RPMI7951 (cell line): ENCODE measurements at places on chromosomes 5 and 9. TPM values are rescaled to one million over a fixed set of nuclear protein-coding genes. Genes with fewer than 3 reads are reported as not detected.
A peak's percentile ranks its signal among the peaks of the same experiment; 100 is the strongest.

DNA sequence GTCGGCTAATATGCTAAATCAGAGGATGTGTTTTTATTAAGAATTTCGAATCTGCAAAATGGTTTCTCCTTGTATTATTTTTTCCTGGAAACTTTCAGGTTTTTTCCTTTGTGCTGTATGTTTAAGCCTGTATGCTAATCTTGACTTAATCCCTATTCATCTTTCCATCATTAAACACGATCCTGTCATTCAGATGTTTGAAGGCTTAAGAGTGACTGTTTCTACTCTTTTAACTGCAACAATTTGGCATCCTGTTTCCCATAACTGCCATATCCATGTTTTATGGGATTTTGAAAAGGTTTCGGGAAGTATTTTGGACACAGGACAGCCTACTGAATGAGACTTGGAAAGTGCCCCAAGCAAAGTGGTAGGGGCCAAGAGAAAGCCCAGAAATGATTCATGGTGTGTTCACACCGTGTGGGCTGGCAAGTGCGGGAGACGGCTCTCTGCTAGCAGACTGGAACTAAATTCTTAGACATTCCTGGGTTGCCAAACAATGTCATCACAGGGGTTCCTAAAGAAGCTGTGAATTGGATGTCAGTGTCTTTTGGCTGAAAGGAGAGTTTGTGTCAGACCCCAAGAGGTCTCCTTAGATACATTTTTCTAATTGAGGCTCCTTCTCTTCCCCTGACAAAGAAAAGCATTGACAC, 125.4 kb upstream of the ADAMTS16 start:
- DNase-seq = peak; percentile 96

- peak; percentile 63 for DNase-seq
These were observed 22.6 kb downstream of the TGFBR1 start for GRCh38 chr9:99127356-99128132.

ADCY2 gene
- under 0.01 TPM in 1 of 2 replicates, not detected in the other for total RNA-seq

LECT2 gene
- total RNA-seq = not detected in 2 replicates

DNA sequence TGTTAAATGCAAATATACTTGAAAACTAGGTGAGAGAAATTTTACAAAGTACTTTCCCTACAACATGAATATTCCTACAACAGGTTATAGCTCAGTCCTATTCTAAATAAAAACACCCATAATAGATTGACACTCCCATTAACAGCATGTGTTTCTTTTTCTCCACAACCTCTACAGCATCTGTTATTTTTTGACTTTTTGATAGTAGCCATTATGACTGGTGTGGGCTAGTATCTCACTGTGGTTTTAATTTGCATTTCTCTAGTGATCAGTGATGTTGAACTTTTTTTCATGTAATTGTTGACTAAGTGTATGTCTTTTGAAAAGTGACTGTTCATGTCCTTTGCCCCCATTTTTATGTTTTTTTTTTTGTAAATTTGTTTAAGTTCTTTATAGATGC, 1506.1 kb upstream of the CDH9 start:
- DNase-seq = no peak

FST gene
- 1.2 and 1.6 TPM in 2 replicates for total RNA-seq

IFNA13 gene
- not detected in 2 replicates for total RNA-seq

DNA sequence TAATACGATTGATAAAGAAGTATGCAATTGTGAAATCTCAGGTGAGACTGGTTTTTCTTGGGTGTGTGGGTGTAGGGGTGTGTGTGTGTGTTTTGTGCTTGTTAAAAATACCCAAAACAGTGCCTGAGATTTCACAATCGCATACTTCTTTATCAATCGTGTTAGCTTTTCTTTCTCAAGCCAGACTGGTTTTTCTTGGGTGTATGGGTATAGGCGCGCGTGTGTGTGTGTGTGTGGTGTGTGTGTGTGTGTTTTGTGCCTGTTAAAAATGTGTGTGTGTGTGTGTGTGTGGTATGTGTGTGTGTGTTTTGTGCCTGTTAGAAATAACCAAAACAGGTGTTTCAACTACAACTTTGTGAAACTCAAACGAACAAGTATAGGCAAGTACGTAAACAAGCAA, 53.7 kb downstream of the CERT1 start:
- no peak for DNase-seq

MZB1 gene
- not detected in 2 replicates for total RNA-seq

- DNase-seq = peak; percentile 41
These were observed 3.7 kb downstream of the HABP4 start for GRCh38 chr9:96453625-96454024.

GRCh38 chr9:137590469-137591383, at the start of gene ZMYND19:
TSS of gene ZMYND19 (minus strand) at chr9:137590512. CDS start at chr9:137590263, 249 bp downstream.
- peak; percentile 80 for DNase-seq

DNA sequence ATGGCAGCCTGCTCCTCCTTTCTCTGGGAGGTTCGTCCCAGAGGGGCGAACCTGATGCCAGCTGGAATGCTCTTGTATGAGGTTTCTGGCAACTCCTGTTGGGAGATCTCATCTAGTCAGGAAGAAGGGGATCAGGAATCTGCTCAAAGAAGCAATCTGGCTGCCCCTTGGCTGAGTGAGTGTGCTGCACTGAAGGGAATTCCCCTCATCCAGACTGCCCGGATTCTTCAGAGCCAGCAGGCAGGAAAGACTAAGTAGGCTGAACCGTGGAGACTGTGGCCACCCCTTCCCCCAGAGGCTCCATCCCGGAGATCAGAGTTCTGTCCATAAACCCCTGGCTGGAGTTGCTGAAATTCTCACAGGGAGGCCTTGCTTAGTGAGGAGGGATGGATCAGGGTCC, 476.0 kb downstream of the CSNK1G3 start:
- no peak for DNase-seq

- no peak for DNase-seq
These were observed 119.7 kb downstream of the ZNF462 start for GRCh38 chr9:106982636-106983035.

NPM1 gene
- 785 and 796 TPM in 2 replicates for total RNA-seq

DNA sequence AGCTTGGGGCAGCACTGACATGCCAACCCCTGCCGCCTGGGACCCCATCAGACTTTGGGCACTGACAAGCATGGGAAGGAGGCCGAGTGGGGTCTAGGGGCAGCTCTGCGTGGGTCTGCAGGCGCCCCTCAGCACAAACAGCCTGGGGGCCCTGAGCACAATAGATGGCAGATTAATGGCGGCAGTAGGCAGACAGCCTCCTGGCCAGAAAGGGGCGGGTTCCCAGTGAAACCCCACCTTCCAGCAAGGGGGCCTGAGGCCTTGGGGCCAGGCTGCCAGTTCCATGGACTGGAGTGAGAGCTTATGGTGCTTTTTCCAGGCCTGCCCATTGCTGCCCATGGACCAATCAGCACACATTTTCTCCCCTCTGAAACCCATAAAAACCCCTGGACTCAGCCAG, 2031.2 kb downstream of the EFNA5 start:
- DNase-seq = no peak

SLIT3 gene
- 0.72 and 1.3 TPM in 2 replicates for total RNA-seq

FAM153A gene
- not detected in 2 replicates for total RNA-seq

DNA sequence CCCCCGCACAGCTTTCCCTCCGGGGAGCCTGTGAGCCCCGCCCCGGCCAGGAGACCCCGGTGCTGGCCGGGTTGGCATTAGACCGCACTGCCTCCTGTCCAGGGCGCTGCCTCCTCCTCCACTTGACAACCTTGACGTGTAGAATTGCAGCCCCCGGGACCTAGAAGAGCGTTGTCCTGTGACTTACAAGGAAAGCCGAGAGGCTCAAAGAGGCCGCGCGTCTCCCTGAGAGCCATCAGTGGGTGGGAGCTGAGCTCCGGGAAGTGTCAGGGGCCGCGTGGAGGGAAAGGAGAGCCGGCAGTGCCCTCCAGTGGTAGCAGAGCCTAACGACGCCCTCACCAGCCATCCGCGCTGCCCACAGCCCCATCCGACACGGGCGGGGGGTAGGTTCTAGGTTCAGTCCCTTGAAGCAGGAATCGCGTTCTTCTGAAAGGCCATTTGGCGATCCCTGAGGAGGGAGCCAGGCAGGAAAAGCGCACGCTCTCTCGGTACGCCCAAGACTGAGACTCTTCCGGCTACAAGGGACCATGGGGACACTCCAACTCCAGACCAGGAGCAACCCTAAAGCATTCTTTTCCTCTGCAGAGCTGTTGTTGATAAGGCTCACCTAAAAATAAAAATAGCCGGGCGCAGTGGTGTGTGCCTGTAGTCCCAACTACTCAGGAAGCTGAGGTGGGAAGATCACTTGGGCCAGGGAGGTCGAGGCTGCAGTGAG, 40.6 kb upstream of the SAP30L start:
- peak; percentile 66 for DNase-seq

DNA sequence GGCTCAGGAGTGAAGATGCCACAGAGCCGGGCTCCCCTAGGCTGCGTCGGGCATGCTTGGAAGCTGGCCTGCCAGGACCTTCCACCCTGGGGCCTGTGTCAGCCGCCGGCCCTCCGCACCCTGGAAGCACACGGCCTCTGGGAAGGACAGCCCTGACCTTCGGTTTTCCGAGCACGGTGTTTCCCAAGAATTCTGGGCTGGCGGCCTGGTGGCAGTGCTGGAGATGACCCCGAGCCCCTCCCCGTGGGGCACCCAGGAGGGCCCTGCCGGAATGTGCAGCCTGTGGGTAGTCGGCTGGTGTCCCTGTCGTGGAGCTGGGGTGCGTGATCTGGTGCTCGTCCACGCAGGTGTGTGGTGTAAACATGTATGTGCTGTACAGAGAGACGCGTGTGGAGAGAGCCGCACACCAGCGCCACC, 113.1 kb downstream of the RXRA start:
- DNase-seq = no peak

GRCh38 chr5:75042522-75042921, 9.8 kb downstream of the GCNT4 start:
- no peak for DNase-seq

- DNase-seq = no peak
These were observed 137.4 kb downstream of the GPBP1 start for GRCh38 chr5:57311251-57311650.

- DNase-seq = no peak
These were observed 89.9 kb downstream of the DAB2IP start for GRCh38 chr9:121741228-121741918.

DNA sequence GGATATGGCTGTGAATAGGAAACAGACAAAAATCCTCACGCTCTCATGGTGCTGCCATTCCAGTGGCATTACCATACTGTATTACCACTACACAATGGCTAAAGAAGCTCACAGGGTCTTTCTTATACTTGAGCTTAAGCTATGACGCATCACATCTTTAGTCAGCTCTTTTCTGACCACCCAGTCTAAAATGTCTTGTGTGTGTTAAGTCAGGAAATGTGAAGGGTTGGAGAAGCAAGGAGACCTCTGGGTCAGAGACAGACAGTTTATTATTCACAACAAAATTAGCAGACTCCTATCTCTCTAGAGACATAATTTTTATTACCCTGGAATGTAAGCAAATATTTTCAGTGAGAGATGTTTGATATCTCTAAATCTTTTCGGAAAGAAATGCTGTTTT, 1583.2 kb upstream of the WWC1 start:
- no peak for DNase-seq

DNA sequence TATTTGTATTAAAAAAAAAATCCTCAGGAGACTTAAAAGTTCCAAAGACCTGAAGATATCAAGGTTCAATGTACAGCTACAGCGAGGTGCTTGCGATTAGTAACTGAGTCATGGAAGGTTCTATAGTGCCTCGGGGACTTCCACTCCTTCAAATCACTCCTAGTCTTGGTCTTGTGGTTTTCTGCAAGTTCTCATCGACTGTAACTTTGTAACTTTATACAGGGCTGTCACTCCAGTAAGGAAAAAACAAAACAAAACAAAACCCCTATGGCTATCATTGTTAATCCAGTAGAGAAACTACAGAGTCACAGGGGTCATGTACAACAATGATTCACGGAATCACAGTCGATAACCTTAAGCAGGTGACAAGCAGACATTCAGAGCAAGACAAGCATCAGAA, 39.8 kb upstream of the SELENOP start:
- DNase-seq = peak; percentile 71

- no peak for DNase-seq
These were observed 67.7 kb upstream of the SMARCA2 start for GRCh38 chr9:1947438-1947837.

- DNase-seq = no peak
These were observed 265.2 kb downstream of the GADD45G start for GRCh38 chr9:89869793-89870580.

PALM2AKAP2 gene
- 31.7 and 39.6 TPM in 2 replicates for total RNA-seq
